ENCODE measurements at places on chromosomes 16 and 17.

- ATAC-seq: no peak
These were observed 33.2 kb downstream of the SPACA3 start for GRCh38 chr17:33024688-33025486.

DNA sequence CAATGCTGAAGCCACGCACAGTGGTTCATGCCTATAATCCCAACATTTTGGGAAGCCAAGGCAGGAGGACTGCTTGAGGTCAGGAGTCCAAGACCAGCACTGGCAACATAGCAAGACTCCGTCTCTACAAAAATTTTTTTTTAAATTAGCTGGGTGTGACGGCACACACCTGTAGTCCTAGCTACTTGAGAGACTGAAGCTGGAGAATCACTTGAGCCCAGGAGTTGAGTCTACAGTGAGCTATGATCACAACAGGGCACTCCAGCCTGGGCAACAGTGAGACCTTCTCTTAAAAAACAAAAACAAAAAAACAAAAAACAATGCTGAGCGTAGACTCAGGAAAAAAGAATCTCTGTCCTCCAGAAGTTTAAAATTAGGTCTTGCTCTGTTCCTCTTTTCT lies 6.1 kb downstream of the GNA13 start:
- ATAC-seq: no peak

DNA sequence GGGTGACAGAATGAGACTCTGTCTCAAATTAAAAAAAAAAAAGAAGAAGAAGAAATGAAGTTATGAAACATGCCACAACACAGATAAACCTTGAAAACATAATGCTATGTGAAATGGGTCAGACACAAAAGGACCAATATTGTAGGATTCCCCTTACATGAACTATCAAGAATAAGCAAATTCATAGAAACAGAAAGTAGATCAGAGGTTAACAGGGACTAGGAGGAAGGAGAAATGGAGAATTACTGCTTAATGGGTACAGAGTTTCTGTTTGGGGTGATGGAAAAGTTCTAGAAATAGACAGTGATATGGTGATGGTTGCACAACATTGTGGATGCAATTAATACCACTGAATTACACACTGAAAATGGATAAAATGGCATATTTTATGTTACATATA lies 16.3 kb downstream of the RANBP10 start:
- no peak for ATAC-seq

DNA sequence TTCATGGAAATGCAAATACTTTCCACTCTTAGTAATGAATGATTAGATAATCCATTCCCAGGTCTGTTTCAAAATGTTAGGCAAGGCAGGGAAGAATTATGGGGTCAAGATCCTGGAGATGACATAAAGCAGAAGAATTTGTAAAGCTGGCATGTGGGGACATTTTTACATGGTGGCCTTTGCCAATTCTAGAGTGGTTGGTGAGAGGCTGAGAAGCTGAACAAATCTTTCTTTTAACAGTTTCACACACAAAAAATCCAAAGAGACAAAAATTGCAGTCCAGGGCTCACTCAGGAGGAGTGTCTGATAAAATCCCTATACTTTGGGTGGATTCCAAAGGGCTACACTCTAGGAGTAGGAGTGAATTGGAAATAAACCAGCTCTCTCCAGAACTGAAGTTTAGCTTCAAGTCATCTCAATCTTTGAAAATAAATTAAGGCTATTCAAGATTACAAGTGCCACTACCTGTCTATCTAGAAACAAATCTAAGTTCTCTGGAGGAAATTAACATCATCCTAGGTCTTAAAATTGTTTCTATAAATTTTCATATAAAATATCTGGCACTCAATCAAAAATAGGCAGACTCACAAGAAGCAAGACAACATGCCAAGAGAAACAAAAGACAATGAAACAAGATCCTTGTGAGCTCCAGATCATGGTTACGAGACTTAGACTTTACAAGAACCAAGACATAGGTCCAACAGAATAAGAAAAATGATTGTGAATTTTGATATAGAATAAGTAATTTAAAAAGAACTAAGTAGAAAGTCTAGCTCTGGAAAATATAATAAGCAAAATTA lies 113.0 kb upstream of the AXIN2 start:
- ATAC-seq: no peak

- no peak for ATAC-seq
These were observed 37.2 kb upstream of the ULK2 start for GRCh38 chr17:19904924-19905323.

GRCh38 chr17:81510785-81511553 lies 1.6 kb downstream of the ACTG1 start:
- no peak for ATAC-seq

- ATAC-seq: no peak
These were observed 6.7 kb downstream of the ERI2 start for GRCh38 chr16:20799599-20799998.

- no peak for ATAC-seq
These were observed 37.7 kb upstream of the LCMT1 start for GRCh38 chr16:25073854-25074253.

- ATAC-seq: no peak
These were observed 88.2 kb upstream of the NOG start for GRCh38 chr17:56505154-56505756.
